ENCODE measurements at places on chromosomes 7 and 10. TPM values are rescaled to one million over a fixed set of nuclear protein-coding genes. Genes with fewer than 3 reads are reported as not detected.
A peak's percentile ranks its signal among the peaks of the same experiment; 100 is the strongest.

DNA sequence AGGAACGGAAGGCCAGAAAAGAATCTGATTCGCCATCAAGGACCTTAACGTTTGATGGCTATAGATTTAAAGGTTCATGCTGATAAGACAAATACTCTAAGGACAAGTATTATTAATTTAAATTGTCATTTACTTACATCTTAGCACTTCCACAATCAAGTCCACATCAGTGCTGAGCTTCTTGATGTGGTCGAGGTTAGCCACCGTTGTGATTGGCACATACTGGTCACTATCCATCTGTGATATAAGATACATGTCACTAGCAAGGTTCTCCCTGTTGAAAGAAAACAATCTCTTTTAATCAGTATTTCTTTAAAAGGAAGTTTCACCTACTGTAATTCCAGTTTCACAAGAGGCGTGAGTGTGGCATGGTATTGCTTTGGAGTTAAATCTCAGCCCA lies 88.7 kb downstream of the LARP4B start:
- peaks cover 46% of the 10 kb centered on the region for H3K36me3 ChIP-seq
- H3K4me3 ChIP-seq = no peak overlapping the region
- no peak overlapping the region for H3K27ac ChIP-seq
- H3K4me1 ChIP-seq = peaks cover 29% of the 10 kb centered on the region

- no peak within 1 kb of the TSS for H3K27ac ChIP-seq
- H3K27me3 ChIP-seq = peaks cover 64% of the 10 kb centered on the region
- no peak for DNase-seq
- H3K4me3 ChIP-seq = no peak within 1 kb of the TSS
- H3K4me1 ChIP-seq = peaks cover 26% of the 10 kb centered on the region
These were observed at the start of gene DMBT1 for GRCh38 chr10:122560279-122560804. TSS of gene DMBT1 (plus strand) at chr10:122560754. CDS start at chr10:122560771, 17 bp downstream.

DNA sequence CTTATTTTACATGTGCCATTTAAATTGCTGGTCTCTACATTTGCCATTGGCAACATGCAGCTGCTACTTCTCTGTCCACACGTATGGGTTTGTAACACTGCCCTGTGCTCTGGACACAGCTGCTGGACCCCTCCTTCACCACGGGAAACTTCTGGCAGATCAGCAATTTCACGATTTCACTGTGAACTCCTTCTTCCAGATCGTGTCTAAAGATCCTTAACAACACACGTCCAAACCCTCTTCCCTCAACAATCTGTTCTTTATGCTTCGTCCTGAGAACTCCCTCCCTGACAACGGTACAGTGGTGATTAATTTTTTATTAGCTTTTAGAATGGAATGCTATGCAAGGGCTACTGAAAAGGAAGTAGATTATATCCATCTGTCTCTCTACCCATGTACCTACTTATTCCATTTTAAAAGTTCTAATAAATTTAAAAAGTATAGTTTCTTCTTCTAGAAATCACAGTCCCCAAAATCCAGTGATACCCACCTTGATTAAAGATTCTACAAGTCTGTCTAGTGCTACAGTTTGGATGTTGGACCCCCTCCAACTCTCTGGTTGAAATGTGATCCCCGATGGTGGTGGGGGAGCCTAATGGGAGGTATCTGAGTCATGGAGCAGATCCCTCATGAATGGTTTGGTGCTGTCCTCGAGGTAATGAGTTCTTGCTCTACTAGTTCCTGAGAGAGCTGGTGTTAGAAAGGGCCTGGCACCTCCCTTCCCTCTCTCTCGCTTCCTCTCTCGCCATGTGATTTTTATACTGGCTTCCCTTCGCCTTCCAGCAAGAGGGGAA lies 81.0 kb downstream of the KIAA1549 start:
- H3K4me3 ChIP-seq = no peak overlapping the region
- H3K27me3 ChIP-seq = peaks cover 25% of the 10 kb centered on the region
- DNase-seq = no peak
- H3K27ac ChIP-seq = peak overlapping the region; percentile 16

DNA sequence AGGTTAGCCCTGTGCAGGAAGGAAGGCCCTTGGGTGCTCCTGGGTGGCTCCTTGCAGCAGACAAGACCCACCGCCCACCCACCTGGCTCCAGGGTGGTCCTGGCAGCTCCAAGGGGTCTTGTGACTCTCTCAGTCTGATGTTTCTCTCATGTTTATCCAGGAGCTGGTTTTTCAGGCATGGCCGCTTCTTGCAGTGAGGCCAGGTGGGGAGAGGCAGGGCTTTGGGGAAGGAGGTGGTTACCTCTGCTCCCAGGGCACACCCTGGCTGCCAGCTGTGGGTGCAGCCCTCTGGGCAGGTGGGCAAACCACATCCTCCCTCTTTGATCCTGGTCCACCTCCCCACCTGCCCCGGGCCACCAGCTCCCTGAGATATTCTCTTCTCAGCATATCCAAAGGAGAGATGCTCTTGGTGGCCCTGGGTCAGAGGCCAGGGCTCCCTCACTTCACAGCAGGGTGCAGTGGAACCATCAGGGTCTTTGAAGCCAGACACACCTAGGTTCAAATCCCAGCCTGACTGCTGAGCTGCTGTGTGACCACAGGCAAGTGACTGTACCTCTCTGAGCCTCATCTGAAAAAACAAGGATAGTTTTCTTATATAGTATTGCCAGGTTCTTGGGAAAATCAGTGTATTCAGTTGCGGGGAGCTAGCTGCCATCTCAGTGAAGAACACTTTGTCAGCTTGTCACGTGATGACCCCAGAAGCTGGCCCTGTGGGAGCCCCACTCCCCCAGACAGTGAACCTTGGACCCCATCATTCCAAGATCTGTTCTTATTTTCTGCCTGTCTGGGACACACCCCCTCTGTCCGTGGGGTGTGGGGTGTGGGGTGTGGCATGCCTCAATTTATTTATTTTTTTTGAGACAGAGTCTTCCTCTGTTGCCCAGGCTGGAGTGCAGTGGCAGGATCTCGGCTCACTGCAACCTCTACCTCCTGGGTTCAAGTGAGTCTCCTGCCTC lies 11.5 kb downstream of the GTF2IRD1 start:
- no peaks in the 10 kb centered on the region for H3K4me1 ChIP-seq
- H3K27me3 ChIP-seq = no peaks in the 10 kb centered on the region
- H3K27ac ChIP-seq = no peak overlapping the region
- no peak overlapping the region for H3K4me3 ChIP-seq
- no peaks in the 10 kb centered on the region for H3K36me3 ChIP-seq

- H3K4me3 ChIP-seq = no peak overlapping the region
- no peaks in the 10 kb centered on the region for H3K27me3 ChIP-seq
- DNase-seq = no peak
- no peak overlapping the region for H3K27ac ChIP-seq
These were observed 159.8 kb upstream of the STEAP1 start for GRCh38 chr7:89994483-89994882.

DNA sequence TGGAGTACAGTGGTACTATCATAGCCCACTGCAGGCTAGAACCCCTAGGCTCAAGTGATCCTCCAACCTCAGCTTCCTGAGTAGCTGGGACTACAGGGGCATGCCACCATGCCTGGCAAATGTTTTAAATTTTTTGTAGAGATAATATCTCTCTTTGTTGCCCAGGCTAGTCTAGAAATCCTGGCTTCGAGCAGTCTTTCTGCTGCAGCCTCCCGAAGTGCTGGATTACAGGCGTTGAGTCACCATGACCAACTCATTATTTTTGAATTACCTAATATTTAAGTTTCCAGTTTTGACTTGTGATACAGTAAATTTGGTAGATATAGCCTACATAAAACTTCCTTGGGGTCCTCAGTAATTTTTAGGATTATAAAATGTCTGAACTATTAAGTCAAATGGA lies 74.1 kb downstream of the RUNDC3B start:
- H3K27ac ChIP-seq = no peak overlapping the region
- DNase-seq = no peak
- no peak overlapping the region for H3K4me3 ChIP-seq

GRCh38 chr7:149355390-149356048 lies 93.5 kb downstream of the ZNF783 start:
- H3K27ac ChIP-seq = no peak overlapping the region
- DNase-seq = no peak
- no peak overlapping the region for H3K4me3 ChIP-seq

DNA sequence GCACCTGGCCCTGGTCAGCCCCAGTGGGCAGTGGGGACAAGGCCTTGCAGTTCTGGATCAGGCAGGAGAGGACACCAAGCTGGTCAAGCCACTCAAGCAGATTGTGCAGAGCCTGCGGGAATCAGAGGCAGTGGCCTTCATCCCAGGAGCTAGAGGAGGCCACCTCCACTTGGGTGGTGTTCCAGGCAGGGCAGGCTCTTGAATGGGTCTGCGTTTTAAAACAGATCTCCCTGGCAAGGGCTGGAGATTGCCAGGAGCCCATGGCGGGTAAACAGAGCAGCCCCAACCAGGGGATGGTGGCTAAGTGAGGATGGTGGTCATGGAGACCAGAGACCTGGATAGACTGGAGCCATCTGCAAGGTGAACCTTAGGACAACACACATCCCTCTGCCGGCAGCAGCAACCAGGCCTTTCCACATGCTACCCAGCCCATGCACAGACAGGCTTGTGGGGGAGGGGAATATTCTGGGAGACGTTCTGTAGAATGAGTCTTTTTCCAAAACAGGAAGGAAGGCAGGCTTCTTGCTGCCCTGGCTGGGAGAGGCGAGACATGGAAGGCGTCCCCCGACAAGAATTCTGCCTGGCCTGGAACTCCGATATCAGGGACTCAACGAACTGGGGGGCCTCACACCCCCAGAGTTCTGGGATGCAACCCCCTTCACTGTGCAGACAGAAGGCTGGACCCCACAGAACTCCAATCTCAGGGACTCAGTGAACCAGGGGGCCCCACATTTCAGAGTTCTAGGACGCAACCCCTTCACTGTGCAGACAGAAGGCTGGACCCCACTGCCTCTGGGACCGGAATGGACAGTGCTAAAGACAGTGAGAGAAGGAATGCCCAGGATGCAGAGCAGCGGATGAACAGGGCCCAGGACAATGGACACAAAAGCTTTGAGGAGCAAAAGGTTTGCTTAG lies 264.8 kb downstream of the PTPRN2 start:
- no peaks in the 10 kb centered on the region for H3K4me1 ChIP-seq
- no peak overlapping the region for H3K4me3 ChIP-seq
- no peaks in the 10 kb centered on the region for H3K27me3 ChIP-seq
- no peak overlapping the region for H3K27ac ChIP-seq
- no peak for DNase-seq

DNA sequence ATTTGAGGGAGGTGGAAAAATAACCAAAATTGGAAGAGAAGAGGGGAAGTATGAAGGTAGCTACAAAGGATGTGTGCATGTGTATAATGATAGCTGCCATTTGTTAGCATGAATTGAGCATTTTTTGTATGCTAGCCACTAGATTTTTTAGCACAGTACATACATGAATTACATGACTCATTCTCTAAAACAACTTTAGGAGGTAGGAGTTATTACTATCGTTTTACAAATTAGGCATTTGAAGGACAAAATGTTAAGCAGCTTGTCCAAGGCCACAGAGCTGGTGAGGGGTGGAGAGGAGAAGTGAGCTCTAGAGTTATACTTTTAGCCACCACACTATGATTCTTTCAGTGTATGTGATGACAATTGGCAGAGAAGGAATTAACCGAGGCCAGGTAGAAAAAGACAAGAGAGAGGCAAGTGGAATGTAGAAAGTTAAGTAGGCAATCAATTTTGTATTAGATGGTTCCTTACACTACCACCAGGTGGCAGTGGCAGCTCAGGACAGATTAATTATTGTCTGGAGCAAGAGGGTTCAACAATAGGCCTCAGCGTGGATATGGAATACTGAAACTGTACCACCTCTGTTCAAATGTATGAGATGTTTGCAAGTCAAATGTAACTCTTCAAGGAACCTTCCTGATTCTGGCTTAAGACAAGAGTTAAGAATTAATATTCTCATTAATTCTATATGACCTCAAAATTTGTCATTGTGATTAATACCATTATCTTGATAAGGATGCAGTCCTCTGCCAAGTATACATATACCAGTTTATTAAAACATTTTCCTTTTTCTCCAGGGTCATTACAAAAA lies 128.0 kb downstream of the MBL2 start:
- no peaks in the 10 kb centered on the region for H3K36me3 ChIP-seq
- H3K4me3 ChIP-seq = no peak overlapping the region
- DNase-seq = no peak
- H3K4me1 ChIP-seq = no peaks in the 10 kb centered on the region
- no peaks in the 10 kb centered on the region for H3K27me3 ChIP-seq

Gene ADAMTS14
- total RNA-seq = 0.15 TPM

DNA sequence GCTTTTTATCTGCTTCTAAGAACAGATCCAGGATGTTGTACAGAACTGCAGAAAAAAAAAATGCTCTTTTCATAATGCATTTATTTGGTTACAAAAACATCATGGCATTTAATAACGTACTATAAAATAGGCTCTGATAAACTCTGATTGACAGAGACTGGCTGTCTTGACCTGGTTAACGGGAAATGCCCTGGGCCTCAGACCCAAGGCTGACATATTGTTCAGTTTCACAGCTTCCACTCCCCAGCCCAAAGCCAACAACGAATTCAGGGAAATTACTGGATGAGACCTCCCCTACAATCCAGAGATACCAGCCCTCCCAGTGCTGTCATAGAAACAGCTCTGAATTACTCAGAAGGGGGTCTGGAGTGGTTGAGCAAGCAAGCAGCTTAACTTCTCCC lies 260.1 kb downstream of the CREB5 start:
- no peak for DNase-seq
- no peak overlapping the region for H3K27ac ChIP-seq
- no peaks in the 10 kb centered on the region for H3K4me1 ChIP-seq
- H3K4me3 ChIP-seq = no peak overlapping the region
- no peaks in the 10 kb centered on the region for H3K36me3 ChIP-seq
- H3K27me3 ChIP-seq = no peaks in the 10 kb centered on the region

- H3K4me3 ChIP-seq = peak overlapping the region; percentile 23
- peaks cover 21% of the 10 kb centered on the region for H3K4me1 ChIP-seq
- H3K27me3 ChIP-seq = peaks cover 82% of the 10 kb centered on the region
- H3K36me3 ChIP-seq = no peaks in the 10 kb centered on the region
These were observed 12.8 kb downstream of the LBX1 start for GRCh38 chr10:101216207-101217043.
